ENCODE measurements at places on chromosomes 2 and 18.

DNA sequence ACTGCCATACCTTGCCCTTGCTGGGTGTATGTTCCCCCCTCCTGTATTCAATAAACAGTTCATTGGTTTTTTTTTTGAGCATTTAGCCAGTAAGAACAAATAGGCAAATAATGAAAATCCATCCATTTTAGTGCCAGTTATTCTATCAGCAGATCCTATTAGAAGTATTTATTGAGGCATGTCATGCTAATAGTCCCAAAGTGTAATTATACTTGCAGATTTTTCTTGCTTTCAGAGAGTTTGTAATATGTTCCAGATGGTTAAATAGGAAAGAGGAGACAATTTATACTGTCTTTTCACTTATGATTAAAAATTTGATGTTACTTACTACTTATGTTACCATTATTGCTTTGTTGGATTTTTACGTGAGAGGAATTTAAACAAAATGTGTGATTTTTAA is 127.6 kb downstream of the NCOA1 start:
- no peak for DNase-seq

DNA sequence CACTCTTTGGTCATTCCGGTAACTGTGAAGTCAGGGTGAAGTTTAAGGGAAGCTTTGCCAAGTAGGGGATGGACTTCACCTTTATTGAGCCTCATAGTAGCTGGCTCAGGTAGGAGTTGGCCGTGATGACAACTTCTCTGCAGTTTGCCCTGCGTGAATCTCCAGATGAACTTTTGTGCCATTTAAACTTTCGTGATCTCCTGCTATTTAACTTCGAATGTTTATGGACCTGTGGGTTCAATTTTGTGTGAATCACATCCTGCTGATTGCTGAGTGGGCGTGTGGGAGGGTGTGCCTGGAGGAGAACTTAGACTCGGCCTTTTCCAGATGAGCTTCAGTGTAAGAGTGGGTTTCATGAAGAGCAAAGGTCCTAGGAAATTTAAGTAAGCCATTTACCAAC is 4.2 kb downstream of the UGT1A1 start:
- DNase-seq = peak; percentile 5

DNA sequence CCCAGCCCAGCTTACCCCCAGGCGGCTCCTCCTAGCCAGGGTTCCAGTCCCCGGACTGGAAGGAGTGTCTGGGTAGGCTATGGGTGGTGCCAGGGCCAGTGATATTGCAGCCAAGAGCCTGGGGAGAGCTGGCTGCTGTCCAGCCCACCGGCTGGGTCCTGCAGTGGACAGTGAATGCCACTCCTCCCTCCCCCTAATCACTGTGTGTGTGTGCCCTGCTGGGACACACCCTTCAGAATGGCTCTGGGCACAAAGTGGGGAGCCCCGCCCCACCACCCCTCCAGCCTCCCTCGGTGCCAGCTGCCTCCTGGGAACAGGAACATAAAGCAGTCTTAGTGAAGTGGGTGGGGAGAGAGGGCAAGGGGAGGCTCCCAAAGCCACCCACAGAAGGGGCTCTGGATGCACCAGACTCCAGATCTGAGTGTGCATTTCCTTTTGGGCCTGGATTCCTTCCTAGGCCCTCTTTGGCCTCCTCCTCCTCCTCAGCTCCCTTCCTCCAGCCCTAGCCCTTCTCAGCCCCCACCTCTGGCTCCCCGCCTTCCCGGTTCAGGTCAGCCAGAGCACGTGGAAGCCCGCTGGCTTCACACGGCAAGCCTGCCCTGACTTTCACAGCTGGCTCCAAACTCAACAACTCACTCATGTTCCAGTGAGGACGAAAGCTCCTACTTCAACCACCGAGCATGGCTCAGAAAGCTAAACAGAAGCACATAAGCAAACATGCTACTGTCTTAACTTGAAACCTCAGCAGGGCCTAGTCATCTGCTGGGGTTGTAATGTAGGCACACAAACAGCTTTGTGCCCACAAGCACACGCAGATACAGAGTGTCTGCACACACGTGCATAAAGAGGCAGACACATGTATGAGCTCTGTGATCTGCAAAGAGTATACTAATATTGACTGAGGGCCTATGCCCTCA is 209.2 kb upstream of the SMAD2 start:
- peak; percentile 14 for DNase-seq

DNA sequence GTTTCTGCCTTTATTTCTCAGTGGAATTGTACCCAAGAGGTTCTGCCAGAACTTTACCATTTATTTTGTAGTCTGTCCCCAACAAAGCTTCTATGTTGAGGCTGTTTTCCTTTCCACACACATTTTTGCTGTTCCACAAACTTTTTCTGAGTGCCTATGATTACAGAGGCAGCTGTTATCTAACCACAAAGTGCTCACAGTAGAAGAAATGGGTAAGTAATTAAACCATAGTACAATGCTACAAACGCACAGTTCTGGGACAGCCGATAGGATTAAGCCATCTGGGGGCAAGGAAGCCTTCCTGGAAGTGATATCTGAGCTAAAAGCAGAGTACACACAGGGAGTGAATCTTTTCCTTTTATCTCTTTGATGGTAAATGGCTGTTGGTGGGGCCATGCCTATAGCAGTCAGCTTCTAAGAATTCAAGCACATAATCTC is 3.9 kb upstream of the MGAT4A start:
- DNase-seq = no peak

DNA sequence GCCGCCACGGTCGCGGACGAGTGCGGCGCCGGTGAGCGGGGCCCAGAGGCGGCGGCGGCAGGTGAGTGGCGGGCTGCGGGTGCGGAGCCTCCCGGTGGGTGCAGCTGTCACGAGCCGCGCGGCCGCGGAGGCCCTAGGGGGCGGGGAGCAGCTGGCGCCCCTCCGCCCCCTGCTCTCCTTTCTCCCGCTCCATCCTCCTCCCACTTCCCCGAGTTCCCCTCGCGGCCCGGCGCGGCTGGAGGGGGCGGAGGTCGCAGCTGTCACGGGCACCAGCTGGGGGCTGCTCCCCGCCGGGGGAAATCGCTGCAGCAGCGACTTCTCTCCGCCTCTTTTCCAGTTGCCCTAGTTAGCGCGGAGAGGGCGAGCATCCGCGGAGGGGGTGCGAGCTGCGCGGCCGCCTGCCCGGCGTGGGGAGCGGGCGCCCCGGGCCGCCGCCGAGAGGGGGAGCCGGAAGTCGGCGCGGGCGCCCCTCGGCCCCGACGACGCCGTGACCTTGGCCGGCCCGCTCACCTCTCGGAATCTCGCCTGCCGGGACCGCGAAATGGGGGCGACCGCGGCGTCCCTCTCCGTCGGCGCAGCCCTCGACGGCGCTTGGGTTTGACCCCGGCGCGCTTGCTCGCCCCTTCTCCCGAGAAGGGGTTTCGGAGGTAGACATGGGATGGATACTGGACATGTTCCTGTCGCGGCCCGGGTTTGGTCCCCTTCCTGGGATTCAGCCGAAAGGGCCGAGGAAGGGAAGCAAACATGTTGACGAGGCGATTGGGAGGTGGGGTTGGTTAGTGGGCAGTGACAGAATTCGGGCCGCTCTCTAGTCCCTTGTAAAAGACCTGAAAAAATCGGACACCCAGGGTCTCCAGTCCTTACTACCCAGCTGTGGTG is 727 bp downstream of the NCOA1 start:
- DNase-seq = peak; percentile 78

GRCh38 chr2:16067037-16067406 is 126.7 kb downstream of the MYCN start:
- no peak for DNase-seq

- DNase-seq = peak; percentile 27
These were observed 72.2 kb downstream of the PLB1 start for GRCh38 chr2:28568036-28568435.

DNA sequence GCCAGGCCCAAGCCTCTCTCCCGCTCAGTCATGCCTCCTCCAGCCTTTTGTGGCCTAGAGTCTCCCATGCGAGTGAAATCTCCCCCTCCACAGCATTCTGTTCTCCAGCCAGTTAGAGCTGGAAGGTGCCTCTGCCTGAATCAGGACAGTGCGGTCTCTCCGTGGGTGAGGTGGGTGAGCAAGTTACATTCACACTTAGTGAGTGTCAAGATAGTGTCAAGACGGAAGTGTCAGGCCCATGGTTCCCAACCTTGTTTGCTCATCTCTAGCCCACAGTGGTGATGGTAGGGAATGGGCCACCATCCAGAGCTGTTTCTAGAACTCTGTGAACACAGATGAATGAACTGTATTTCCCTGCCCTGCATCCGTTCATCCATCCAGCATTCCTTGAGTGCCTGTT is 59.5 kb downstream of the LPIN1 start:
- DNase-seq = no peak

GRCh38 chr2:84986018-84986417 is 15.1 kb downstream of the KCMF1 start:
- DNase-seq = no peak

GRCh38 chr2:172082944-172083627 is 2.2 kb upstream of the DLX1 start:
- no peak for DNase-seq

DNA sequence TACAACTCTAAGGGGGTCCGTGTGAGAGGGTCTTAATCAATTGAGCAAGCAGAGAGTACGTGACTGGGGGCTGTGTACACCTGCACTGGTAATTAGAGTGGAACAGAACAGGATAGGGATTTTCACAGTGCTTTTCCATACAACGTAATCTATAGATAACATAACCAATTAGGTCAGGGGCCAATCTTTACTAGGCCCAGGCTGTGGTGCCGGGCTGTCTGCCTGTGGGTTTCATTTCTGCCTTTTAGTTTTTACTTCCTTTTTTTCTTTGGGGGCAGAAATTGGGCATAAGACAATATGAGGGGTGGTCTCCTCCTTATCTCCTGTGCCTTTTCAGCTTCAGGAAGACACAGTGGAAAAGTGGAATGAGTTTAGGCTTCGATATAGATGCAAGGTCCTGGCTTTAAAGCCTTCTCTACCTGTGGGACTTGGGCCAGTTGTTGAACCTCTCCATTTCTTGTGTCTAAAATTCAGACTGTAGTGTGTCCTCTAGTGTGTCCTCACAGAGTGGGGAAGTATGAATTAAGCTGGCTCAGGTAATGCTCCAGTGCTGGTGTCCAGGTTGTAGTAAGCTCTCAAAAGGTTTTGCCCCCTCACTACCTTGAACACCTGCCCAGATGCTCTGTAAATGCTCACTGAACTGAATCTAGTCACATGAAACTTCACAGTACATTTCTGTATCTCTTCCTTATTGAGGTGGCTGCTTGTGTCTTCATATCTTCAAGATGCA is 422.8 kb downstream of the SETBP1 start:
- DNase-seq = peak; percentile 26

DNA sequence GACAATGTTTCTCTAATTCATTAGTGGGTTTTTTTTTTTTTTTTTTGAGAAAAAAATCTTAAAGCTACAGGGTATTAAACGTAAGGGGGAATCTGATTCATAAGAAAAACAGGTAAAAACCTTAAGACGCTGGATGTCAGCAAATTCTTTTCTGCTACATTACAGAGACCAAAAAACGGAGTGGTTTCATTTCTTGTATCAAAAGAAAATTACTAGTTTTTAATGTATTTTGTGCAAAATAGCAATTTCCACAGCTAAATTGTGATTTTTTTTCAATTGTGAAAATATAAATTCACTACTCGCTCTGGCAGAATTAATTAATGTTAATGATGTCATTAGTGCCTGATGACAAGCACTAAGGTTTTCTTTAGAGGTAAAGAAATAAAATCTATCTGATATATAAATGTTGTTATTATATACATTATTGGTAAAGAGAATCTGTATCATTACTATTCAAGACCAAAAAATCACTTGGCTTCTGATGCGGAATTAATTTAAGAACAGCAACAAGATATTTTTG is 9.9 kb downstream of the OTX1 start:
- DNase-seq = no peak

DNA sequence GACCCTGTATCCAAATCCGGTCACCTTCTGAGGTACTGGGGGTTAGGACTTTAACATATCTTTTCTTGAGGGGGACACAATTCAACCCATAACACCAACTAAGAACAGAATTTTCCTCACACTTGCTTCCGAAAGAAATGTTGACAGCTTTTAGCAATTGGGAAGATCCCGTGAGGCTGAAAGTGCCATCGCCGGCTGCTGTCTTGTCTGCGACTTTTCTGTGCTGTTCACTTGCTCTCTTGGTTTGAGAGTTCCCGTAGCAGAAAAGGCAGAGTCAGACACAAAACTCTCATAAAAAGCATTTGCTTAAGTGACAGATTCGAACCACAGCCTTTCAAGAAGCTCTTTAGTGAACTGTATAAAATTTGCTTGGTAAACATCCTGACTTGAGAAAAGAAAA is 253.4 kb downstream of the ARHGAP15 start:
- no peak for DNase-seq

GRCh38 chr18:36759167-36759776 is 69.5 kb downstream of the TPGS2 start:
- no peak for DNase-seq

- DNase-seq = no peak
These were observed 220.8 kb downstream of the SH3RF3 start for GRCh38 chr2:109349503-109350465.

GRCh38 chr18:23053776-23054457 is 81.4 kb upstream of the CABLES1 start:
- DNase-seq = peak; percentile 49

GRCh38 chr2:1595274-1595673 is 149.0 kb downstream of the PXDN start:
- DNase-seq = no peak

- DNase-seq = peak; percentile 34
These were observed 289.4 kb downstream of the ZEB2 start for GRCh38 chr2:144230448-144231085.

DNA sequence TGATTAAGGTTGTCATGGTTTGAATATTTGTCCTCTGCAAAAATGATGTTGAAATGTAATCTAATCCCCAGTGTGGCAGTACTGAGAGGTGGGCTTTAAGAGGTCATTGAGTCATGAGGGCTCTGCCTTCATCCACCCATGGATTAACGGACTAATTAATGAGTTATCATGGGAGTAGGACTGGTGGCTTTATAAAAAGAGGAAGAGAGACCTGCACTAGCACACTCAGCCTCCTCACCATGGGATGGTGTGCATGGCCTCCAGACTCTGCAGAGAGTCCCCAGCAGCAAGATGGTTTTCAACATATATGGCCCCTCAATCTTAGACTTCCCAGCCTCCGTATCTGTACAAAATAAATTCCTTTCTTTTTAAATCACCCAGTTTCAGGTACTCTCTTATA is 41.0 kb downstream of the DTNB start:
- DNase-seq = peak; percentile 13

- DNase-seq = no peak
These were observed 7.1 kb downstream of the NEUROD1 start for GRCh38 chr2:181673173-181673572.

DNA sequence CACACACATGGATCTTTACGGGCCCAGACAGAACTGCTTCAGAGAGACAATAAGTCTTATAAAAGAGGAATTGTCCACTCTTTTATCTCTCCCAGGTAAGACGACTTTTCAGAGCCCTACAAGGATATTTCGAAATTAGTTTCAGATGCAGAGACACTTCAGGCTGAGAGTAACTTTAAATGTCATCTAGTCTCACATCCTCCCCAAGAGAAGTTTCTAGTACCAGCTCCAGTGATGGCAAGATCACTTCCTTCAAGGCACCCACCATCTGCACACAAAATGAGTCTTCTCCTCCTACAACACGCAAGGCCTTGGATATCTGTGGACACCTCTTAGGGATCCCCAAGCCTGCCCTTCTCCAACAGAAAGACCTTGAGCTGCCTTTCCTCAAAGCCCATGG is 39.0 kb upstream of the KLHL29 start:
- no peak for DNase-seq

GRCh38 chr2:218229239-218229638 is 12.2 kb downstream of the ARPC2 start:
- peak; percentile 94 for DNase-seq

Data from suppressor macrophage (primary cell).